ENCODE measurements at places on chromosomes 11 and 22. TPM values are rescaled to one million over a fixed set of nuclear protein-coding genes. Genes with fewer than 3 reads are reported as not detected.

The MMP13 gene
- not detected for total RNA-seq

The GLYATL1 gene
- not detected for total RNA-seq

The RFPL1 gene
- not detected for total RNA-seq

The PKNOX2 gene
- total RNA-seq, result 8.3 TPM

The KLHL35 gene
- total RNA-seq, result not detected

The FOSL1 gene
- 1.5 TPM for total RNA-seq

The ART5 gene
- not detected for total RNA-seq

The FAT3 gene
- under 0.01 TPM for total RNA-seq

The OR4C15 gene
- not detected for total RNA-seq

The OR56A1 gene
- total RNA-seq, result not detected

The TMEM184B gene
- 56.1 TPM for total RNA-seq

The THAP7 gene
- 19.8 TPM for total RNA-seq

The SLC16A8 gene
- not detected for total RNA-seq

The TST gene
- total RNA-seq, result 485 TPM

The VWCE gene
- total RNA-seq, result 1.2 TPM

The OR9Q2 gene
- total RNA-seq, result not detected

All from Peyer's patch (tissue), 4 donors.